ENCODE measurements at places on chromosomes 16 and 17.

DNA sequence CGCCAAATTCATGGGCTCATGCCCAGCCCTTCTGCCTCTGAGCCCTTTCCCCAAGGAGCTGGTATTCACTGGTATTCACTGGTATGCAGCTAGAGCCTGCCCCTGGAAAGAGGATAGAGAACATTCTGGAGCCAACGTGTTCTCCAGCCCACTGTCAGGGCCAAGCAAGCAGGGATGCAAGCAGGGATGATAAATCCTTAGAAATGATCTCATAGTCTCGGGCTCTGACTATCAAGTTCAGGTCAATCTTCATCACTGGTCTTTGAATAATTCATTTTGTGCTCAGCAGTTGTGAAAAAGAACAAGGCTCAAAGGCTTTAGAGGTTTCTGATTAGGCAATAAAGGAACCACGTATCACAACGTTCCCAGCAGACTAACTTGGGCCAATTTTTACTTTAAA, 57.3 kb downstream of the CACNG5 start:
- DNase-seq: no peak

- DNase-seq: no peak
Measured at GRCh38 chr17:37233036-37233435, 142.7 kb upstream of the C17orf78 start.

DNA sequence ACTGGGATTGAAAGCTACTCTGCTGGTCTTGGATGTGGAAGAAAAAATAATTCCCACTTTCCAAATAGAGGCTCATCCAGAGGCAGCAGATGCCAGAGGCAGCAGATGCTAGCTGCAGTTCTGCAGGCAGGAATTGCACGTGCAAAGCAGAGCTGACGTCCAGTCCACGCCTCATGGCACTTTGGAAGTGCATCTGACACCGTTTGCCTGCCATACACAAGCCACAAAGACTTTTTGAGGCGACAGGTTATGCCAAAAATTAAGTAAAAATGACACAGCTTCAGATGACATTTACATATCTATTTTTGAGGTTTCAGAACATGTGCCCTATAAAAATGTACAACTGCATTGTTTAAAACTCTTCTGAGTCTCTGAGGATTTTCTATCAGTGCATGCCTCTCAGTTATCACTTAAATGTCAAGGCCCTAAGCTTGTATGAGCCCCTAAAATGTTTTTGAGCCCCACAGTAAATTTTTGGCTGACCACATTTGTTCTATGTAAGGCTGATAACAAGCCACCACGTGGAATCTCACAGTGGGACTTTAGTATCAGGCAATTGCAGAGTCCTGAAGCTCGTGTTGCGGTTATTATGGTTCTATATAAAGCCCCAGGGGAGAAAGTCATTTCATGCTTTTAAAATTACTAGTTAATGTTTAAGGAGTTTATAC, 239.2 kb downstream of the PRKCA start:
- no peak for DNase-seq

- no peak for DNase-seq
Measured at GRCh38 chr17:34703533-34703932, 124.2 kb downstream of the TMEM132E start.

DNA sequence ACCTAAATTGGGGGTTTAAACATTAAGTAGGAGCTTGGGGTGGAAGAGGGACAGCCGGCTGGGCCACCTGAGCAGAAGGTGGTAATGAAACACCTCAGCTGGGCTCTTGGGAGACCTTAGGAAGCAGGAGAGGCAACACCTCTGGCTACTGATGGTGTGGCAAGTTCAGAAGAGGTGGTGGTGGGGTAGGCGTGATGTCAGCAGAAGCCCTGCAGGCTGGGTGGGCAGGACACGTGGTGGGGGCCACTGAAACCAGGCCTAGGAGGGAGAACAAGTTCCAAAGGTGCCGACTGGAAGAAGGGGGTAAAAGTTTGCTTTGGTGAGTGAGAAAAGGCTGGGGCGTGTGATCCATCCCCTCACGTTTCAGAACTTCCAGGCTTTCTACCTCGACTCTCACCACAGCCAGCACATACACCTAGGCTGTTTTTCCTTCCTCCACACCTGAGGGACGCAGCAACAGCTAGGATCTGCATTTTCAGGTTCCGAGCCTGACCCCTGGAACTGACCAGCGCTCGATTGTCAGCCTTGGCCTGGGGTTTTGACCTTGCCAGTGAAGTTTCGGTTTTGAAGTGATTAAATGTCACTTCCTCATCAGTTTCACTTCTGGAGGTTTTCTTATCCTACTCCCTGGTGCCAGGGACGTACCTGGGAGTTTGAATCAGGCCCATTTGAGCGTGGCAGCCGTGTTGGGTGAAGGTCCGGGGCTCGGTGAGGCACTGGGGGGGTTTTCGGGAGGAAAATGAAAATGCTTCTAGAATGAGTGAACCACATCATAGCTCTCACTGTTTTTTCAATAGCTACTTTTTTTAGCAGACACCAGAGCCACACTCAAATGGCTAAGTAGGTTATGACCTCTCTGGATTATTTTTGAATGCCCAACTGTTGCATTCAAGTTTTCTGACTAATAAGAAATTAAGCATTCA, 10.0 kb downstream of the SNN start:
- DNase-seq: no peak

GRCh38 chr17:65142247-65142646, 5.1 kb downstream of the RGS9 start:
- no peak for DNase-seq

DNA sequence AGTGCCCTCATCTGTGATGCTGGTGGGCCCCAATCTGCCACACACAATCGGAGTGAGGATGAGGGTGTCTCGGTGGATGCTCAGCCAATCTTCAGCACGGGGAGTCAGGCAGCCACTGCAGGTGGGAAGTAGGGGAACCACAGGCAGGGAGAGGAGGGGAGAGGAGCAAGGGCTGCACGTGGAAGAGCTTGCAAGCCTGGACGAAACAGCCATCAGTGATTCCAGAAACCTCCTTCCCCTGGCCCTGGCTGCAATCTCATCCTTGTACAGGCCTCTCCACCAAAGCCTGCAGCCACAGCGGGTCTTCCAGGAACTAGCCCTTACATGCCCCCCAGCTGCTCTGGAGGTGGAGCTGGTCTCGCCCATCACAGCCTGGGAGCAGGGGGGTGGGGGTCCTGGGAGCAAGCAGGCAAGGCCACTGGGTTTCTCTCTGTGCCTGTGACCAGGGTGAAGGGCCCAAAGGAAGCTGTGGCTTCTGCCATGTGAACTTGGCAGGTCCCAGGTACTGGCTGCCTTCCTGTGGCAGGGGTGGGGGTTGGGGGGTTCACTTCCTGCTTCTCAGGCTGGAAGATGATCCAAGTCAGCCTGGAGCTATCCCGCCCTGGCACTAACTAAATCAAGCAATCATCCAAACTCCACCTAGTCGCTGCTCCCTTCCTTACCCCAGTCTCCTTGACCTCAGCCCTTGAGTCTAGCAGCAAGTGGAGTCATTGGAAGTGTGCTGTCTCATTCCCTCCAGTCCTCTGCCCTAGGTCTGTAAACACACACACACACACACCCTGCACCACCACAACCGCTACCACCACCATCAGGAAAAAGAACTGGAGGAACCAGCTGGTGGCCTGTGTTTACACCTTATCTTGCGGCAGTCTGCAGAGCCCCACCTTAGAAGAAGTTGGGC, 29.4 kb upstream of the MLKL start:
- no peak for DNase-seq

DNA sequence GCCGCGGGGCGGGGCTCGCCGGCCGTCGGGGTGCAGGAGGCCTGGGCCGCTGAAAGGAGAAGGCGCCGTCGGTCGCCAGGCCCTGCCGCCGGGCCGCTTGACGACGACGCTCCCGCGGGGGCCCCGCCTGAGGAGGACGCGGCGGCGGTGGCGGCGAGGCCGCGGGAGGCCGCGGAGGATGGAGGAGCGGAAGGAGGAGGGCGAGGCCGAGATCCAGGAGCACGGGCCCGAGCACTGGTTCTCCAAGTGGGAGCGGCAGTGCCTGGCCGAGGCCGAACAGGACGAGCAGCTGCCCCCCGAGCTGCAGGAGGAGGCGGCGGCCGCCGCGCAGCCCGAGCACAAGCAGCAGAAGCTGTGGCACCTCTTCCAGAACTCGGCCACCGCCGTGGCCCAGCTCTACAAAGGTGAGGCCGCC, 430 bp downstream of the HAPSTR1 start:
- no peak for DNase-seq

- DNase-seq: no peak
Measured at GRCh38 chr16:61128545-61129323, 907.5 kb downstream of the CDH8 start.

DNA sequence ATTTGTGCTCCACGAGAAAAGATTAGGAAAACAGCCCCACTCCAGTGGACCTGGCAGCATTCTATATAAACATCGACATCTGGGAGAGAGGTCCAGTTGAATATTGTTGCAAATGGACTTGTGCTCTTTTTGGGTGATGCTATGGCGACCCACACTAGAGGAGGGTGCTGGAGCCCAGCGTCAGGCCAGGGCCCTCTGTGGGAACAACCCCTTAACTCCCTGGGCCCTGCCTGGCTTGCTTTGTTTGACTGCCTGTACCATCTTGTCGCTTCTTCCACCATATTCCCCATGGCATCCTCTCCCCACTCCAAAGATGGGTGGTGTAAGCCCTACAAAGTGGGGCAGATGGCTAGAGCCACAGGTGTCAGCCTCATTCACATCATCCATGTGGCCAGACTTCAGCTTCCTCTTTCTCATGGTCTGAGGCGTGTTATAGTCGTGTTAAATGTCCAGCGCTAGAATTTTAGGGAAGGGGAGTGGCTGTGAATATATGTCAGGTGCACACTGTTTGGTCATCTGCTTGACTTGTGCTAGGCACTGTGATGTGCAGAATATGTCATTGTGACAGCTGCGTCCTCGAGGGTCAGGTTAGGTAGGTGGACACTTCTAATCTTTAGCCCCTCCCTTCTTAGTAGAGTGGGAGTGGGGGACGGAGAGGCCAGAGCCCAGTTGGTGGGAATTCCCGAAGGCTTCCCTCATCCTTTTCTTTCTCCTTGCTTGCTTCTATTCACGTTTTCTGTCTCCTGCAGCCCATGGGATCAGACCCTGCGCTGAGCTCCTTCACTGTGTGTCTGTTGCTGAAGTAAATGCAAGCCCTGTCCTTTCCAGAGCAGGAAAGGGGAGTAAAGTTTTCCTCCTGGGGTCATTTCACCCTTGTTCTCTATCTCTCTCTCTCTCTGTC, 49.8 kb downstream of the MPRIP start:
- no peak for DNase-seq

DNA sequence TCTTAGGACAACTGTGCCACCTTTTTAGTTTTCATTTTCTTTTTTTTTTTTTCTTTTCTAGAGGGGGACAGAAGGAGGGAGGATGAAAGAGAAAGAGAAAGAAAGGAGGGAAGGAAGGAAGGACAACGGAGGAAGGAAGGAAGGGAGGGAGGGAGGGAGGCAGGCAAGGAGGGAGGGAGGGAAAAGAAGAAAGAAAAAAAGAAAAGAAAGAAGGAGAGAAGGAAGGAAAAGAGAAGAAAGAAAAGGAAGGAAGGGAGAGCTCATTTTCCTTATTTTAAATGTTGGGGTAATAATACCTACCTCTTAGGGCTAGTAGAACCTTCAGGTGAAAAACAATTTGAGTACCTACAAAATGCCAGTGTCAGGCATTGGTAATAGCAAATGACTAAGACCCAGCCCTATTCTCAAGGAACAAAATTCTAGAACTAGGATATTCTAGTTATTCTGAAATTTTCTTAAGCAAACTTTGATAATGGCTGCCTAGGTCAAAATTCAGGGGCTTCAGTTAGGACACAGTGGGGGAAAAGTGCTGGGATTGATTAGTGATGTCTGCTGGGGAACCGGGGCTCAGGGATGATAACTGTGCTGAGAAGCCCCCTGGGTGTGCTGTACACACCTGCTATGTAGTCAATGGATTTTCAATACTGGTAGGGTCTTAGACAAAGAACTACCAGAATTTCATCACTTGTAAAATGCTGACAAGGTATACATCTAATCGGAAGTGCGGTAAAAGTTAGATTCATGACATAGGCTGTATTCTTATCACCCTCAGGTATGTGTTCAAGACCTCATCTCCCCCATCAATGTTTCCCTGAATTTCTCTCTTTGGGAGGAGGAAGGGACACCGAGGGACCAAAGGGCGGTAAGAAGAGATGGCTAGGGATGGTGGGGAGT, 22.7 kb downstream of the ZNF768 start:
- DNase-seq: no peak

GRCh38 chr16:83626204-83626603, 181.6 kb upstream of the HSBP1 start:
- no peak for DNase-seq

GRCh38 chr17:38881600-38882191, 11.8 kb downstream of the LASP1 start:
- DNase-seq: no peak

GRCh38 chr16:1299012-1299867, 10.2 kb upstream of the UBE2I start:
- no peak for DNase-seq

DNA sequence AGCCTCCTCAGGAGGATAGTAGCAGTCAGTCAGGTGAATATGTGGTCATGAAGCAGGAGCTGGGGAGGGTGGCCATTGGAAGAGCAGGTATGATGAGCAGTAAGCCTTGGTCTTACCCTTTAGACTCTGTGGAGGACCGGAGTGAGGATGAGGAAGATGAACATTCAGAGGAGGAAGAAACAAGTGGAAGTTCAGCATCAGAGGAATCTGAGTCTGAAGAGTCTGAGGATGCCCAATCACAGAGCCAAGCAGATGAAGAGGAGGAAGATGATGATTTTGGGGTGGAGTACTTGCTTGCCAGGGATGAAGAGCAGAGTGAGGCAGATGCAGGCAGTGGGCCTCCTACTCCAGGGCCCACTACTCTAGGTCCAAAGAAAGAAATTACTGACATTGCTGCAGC, 12.7 kb downstream of the SRCAP start:
- no peak for DNase-seq

GRCh38 chr17:76884995-76885893, 17.0 kb downstream of the MGAT5B start:
- DNase-seq: no peak

GRCh38 chr17:56326001-56326359, 172.7 kb downstream of the ANKFN1 start:
- no peak for DNase-seq

DNA sequence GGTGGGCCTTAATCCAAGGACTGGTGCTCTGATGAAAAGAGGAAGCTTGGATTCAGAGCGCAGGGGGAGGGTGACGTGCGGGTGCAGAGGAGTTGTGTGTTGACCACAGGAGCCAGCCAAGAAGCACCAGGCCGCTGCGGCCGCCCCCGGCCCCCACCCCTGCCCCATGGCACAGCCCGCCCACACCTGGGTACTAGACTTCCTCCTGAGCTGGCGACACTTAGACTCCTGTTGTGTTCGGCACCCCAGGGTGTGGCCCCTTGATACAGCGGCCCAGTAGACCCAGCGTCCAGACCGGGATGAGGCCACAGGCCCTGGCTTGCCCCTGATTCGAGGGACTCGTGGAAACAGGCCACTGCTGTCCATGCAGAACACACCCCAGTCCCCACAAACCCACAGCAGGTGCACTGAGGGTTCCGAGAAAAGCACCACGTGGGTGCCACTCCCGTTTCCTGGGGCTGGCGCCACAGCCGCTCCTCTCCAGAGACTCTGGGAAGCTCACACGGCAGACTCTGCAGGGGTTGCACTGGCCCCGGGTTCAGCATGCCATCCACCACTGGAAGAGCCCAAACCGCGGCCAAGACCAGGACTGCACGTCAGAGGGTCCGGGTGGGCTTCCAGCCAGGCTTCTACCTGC, 5.7 kb upstream of the SNAI3 start:
- no peak for DNase-seq

- no peak for DNase-seq
Measured at GRCh38 chr17:55846745-55847144, 95.9 kb downstream of the PCTP start.

Measured in cortex of kidney (tissue), 1 donor.